ENCODE measurements at places on chromosomes 7 and 10.

DNA sequence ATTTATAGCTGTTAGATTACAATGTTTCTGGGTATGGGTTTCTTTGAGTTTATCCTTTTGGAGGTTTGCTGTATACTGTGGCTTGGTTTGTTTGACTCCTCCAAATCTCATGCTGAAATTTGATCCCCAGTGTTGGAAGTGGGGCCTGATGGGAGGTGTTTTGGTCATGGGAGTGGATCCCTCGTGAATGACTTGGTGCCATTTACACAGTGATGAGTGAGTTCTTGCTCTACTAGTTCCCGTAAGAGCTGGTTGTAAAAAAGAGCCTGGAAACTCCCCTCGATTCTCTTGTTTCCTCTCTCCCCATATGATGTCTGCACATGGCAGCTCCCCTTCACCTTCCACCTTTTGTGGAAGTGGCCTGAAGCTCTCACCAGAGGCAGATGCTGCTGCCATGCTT lies 324.1 kb downstream of the C7orf25 start:
- H3K4me1 ChIP-seq: no peaks in the 10 kb centered on the region
- no peaks in the 10 kb centered on the region for H3K27me3 ChIP-seq
- no peak for DNase-seq
- H3K36me3 ChIP-seq: no peaks in the 10 kb centered on the region

GRCh38 chr7:15582773-15583172 lies 21.0 kb upstream of the AGMO start:
- no peaks in the 10 kb centered on the region for H3K27me3 ChIP-seq
- H3K4me1 ChIP-seq: no peaks in the 10 kb centered on the region
- H3K36me3 ChIP-seq: no peaks in the 10 kb centered on the region
- DNase-seq: no peak

DNA sequence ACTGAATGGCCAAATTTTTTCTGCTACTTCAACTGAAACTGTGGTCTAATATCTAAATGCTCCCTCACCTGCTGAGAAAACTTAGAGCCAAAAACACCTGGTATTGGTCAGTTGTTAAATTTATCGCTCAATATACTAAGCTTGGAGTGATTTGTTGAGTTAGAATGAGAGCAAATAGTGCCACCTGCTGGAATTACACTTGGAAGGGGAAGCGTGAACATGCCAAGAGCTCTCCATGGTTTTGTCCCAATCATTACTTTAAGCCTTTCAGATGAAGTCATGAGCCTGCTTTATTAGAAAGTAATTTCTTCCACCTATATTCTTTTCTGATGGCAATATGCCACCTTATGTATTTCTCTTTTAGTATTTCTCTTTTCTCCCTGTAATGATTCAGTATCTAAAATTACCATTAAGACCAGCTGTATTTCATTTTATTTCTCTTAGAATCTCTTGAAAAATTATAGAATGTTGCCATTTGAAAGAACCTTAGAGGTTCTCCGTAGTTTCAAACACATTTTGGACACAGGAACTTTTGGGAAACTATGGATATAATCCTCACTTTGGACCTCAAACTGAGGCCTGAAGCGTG lies 447.8 kb upstream of the C7orf33 start:
- peak; percentile 67 for DNase-seq
- no peak overlapping the region for H3K4me3 ChIP-seq
- peaks cover 10% of the 10 kb centered on the region for H3K4me1 ChIP-seq
- H3K27ac ChIP-seq: no peak overlapping the region

DNA sequence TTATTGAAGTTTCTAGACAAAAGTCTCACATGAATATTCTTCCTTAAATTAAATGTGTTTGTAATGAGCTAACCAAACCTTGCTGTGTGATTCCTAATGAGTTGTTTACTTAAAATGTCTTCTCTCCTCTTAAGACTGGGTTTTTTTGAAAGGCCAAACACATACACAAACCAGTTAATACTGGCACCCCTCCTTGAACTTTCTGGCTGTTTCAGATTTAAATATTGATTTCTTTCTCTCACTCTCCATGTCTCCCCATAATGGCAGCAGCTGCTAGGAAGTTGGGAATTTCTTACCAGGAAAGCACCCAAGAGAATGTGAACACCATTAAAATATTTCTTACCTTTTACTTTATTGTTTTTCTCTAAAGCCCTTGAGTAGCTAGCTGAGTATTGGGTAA lies 11.4 kb upstream of the PTN start:
- no peaks in the 10 kb centered on the region for H3K36me3 ChIP-seq
- H3K27me3 ChIP-seq: no peaks in the 10 kb centered on the region
- DNase-seq: no peak
- H3K4me1 ChIP-seq: no peaks in the 10 kb centered on the region

DNA sequence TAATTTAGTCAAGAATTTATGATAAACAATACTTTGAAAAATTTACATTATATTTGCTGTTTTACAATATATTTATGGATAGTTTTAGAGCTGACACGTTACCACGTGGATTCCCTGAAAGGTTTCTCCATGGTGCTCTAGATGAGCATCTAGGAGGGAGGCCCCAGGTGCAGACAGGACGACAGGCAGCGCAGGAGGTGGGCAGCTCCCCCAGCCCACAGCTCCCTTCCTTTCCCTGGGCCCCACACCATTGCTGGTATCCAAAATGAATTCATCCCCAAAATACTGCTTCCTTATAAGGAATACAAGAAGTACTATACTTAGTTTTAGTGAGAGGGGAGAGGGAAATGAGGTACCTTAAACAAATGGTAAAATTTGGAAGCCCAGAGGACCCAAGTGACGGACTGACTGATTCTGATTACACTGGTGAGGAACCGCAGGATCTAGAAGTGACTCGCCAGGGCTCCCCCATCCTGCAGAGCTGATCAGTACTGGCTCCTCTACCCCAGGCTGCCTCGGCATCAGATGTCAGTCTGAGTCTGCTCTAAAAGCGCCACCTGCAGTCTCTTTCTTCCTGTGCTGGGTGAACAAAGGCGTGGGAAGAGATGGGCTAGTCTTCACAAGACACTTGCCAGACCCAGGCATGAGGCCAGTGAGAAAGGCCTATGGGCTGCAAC lies 89.2 kb downstream of the DLG5 start:
- no peak overlapping the region for H3K4me3 ChIP-seq
- DNase-seq: no peak
- H3K4me1 ChIP-seq: no peaks in the 10 kb centered on the region
- no peaks in the 10 kb centered on the region for H3K27me3 ChIP-seq
- no peak overlapping the region for H3K27ac ChIP-seq
- no peaks in the 10 kb centered on the region for H3K36me3 ChIP-seq

DNA sequence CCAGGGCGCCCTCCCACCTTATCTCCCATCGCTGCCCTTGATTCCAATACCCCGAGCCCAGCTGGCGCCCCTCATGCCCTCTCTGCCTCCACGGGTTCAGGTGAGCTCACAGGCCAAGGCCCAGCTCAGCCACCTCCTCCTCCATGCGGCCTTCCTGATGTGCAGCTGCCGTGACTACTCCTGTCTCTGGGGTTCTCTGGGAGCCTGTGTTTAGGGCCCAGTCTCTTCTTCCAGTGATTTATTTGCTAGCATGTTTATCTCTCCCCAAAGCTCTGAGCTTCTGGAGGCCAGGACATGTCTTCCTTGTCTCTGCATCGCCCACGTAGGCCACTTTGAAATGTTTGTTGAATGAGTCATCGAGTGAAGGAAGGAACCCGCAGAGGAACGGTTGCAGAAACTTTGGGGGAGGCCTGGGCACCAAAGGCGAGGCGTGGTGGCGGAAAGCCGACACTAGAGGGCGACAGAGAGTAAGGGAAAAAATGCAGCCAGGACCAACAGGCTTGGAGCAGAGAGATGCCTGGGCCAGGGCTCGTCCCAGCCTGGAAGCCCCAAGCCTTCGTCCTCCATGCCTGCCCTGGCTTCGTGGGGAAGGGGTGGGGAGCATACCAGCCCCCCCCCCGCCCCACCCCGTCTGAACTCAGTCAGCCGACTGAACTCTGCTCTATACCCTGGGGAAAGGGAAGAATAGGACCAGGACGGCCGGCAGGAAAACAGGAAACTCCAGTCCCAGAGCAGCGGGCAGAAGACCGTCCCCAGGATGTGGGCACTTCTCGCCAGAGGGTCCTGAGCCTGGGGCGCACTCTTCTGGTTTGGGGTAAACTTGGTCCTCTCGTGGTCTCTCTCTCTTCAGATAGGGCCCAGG lies 10.9 kb upstream of the HSPB1 start:
- peaks cover 57% of the 10 kb centered on the region for H3K4me1 ChIP-seq
- no peak overlapping the region for H3K4me3 ChIP-seq
- H3K27me3 ChIP-seq: no peaks in the 10 kb centered on the region
- H3K27ac ChIP-seq: peak overlapping the region; percentile 97
- peak; percentile 91 for DNase-seq

DNA sequence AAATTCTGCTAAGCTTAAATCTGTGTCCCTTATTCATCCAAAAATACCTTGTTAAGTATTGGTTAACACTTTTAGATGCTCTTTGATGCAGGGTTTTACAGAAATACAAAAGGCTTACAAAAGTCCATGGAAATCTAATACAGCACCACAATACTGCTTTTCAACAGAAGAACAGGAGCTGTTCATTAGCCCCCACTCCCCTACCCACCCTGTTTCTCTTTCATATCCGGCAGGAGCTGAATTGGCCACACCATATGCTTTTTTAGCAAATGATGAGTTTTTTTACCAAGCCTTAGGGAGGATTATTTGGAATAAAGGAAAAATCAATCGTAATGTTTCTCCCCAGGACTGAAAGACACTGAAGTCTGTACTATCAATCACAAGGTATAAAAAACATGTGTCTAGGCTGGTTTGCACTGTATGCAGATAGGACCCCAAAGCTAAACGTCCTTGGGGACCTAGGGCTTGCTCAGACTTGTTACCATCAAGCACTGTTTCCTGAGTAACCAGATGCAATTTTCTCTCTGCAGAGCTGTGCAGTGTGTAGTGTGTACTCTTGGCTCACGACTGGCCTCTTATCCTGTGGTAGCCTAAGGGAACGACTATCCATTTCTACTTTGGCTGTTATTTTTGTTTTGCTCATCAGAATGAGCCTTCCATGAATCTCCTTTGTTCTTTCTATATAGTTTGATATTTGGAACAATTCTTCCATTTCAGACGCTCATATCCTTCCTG lies 143.3 kb upstream of the LRGUK start:
- no peak overlapping the region for H3K4me3 ChIP-seq
- no peak for DNase-seq
- H3K27me3 ChIP-seq: no peaks in the 10 kb centered on the region
- no peak overlapping the region for H3K27ac ChIP-seq
- no peaks in the 10 kb centered on the region for H3K36me3 ChIP-seq
- no peaks in the 10 kb centered on the region for H3K4me1 ChIP-seq

DNA sequence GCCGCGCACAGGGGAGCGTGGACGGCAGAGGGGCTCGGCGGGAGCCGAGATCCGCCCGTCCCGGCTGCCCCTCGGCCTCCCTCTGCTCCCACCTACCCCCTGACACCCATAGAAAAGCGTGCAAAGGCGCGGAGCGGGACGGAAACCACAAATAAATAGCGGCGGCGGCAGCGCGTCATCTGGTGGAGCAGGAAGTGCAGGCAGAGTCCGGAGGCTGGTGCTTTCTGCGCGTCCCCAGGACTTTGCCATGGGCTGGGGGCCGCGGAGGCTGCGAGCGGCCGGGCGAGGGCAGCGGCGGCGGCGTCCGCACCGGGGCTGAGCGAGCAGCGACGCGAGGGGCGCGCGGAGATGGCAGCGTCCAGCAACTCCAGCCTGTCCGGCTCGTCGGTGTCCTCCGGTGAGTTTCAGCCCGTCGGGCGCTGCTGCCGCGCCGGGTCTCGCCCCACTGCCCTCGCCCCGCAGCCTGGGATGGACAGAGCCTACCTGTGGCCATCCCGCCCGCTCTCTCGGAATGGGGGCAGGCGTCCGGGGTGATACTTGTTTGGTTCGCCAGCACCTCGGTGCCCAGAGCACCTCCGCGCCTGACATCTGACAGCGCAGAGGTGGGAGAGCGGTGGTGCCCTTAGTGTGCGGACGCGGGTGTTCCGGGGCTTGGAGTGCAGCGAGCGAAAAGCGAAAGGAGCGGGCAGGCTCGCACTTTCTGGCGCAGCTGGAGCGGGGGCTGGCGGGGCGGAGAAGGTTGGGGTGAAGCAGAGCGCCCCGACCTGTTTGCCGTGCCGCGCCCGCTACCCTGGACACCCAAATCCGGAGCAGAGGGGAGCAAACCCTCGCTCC lies at the start of gene CHN2:
TSS of gene CHN2 (plus strand) at position 182 of the 834 bp plus-strand sequence.
- H3K4me1 ChIP-seq: peaks cover 50% of the 10 kb centered on the region
- H3K27me3 ChIP-seq: no peaks in the 10 kb centered on the region
- DNase-seq: peak; percentile 82
- H3K4me3 ChIP-seq: peak within 1 kb of the TSS; percentile 78

- no peak for DNase-seq
- peaks cover 5% of the 10 kb centered on the region for H3K4me1 ChIP-seq
- no peaks in the 10 kb centered on the region for H3K36me3 ChIP-seq
- no peak overlapping the region for H3K4me3 ChIP-seq
- no peak overlapping the region for H3K27ac ChIP-seq
These were observed 44.7 kb downstream of the KLF6 start for GRCh38 chr10:3740157-3740871.

- H3K4me1 ChIP-seq: no peaks in the 10 kb centered on the region
- no peaks in the 10 kb centered on the region for H3K27me3 ChIP-seq
- H3K36me3 ChIP-seq: no peaks in the 10 kb centered on the region
- no peak overlapping the region for H3K27ac ChIP-seq
- DNase-seq: no peak
These were observed 30.0 kb upstream of the PTN start for GRCh38 chr7:137373507-137373906.

DNA sequence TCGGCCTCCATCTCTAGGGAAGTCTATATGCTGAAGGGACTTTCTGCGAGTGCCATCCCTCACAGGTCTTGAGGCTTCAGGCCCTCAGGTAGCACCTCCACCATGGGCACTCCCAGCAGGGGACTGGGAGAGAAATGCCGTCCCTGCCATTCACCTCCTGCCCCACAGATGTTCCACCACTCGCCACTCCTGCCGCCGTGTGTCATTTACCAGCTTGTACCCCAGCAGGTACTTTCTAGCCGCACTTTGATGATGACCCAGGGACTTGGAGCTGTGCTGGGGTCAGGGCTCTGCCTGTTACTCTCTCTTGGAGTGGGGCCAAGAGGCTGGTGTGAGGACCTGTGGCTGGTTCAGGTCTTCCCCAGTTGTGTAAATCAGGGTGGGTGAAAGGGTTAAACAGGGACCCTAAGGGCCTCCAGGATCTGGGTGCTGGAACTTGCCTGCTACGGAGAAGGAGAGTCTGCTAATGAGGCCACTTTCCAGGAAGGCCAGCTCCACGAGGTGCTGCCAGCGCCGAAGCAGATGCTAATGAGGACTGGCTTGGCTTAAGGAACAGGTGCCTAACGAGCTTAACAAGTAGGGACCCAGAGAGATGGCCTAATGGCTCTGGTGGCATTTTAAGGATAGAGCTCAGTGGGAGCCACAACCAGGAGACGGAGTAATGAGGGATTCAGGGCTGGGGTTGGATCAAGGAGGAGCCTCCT lies 32.4 kb downstream of the CRHR2 start:
- no peaks in the 10 kb centered on the region for H3K27me3 ChIP-seq
- DNase-seq: peak; percentile 10
- peaks cover 4% of the 10 kb centered on the region for H3K4me1 ChIP-seq
- no peak overlapping the region for H3K27ac ChIP-seq

Data from body of pancreas (tissue), 4 donors.